ENCODE measurements at places on chromosomes 3 and 15.

DNA sequence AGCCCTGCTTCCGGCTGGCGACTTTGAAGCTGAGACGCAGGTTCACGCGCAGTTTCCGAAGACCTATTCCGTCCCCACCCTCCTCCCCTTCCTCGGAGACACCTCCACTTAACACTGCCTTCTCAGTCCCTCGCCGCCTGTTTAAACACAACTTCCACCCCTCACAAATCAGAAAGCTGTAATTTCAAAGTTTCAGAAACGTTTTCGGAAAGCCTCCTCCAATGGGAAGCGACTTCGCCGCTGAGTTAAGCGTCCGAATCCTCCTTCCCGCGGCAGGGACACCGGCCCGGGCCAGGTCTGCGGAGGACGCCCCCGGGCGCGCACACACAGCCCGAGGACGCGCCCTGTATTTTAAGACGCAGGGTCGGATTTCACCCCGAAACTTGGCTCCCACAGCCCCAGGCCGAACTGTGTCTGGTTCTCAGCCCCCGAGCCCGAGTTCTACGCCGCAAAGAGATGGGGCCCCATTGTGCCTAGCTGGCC is 559 bp upstream of the LRRN1 start:
- no peak for DNase-seq

- DNase-seq: no peak
Measured at GRCh38 chr3:46925585-46925934, 48.0 kb downstream of the PTH1R start.

DNA sequence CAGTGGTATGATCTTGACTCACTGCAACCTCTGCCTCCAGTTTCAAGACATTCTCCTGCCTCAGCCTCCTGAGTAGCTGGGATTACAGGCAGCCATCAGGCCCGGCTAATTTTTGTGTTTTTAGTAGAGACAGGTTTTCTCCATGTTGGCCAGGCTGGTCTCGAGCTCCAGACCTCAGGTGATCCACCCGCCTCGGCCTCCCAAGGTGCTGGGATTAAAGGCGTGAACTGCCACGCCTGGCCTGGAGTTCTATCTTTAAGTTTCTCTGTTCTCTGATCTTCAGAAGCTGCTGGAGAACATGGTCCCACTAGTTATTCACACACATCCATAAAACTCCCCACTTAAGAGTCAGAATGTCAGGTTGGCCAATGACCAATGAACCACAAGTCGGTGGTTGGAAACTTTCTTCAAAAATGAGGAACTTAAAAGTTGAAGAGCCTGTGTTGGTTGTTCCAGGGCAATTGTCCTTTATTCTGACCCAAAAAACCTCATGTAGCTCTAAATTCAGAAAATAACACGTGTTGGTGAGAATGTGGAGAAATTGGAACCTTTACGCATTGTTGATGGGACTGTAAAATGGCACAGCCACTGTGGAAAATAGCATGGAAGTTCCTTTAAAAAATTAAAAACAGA is 55.9 kb upstream of the PIK3CB start:
- no peak for DNase-seq

DNA sequence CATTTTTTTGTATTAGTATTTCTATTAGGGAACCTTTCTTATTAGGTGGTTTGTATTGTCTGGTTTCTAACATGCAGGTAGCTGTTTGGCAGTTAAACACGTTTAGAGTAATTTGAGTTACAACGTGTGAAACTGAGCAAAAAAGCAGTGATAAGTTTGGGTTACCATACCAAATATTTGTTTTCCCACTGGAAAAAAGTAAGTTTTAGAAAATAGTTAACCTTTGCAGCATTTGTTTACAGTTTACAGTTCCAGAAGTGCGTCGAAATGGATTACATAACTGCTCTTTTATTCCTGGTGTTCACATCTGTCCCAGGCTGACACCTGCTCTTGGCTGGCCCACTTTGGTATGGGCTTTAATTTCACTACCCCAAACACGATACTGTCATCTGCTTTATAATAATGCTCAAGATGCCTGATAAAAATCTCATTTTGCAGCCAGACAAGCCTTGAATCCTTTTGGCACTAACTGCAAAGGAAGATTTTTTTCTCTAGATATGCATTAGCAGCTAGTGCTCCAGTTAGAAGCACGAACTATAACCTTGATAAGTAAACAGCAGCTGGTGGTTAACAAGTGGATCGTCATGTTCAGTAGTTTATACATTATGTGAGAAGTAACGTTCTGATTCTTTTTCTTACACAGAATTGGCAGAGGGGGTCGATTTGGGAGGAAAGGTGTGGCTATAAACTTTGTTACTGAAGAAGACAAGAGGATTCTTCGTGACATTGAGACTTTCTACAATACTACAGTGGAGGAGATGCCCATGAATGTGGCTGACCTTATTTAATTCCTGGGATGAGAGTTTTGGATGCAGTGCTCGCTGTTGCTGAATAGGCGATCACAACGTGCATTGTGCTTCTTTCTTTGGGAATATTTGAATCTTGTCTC is 5.3 kb downstream of the EIF4A2 start:
- DNase-seq: no peak

- DNase-seq: peak; percentile 71
Measured at GRCh38 chr3:185983495-185984141, 45.8 kb upstream of the TRA2B start.
